ENCODE measurements at places on chromosomes 3 and 15.

GRCh38 chr3:143271136-143271535 lies 151.6 kb downstream of the CHST2 start:
- no peak for DNase-seq

GRCh38 chr3:155079746-155080487 lies at the start of gene MME:
TSS of gene MME (plus strand) at chr3:155080319. CDS start at chr3:155084168, 3,849 bp downstream.
- DNase-seq = peak; percentile 86

GRCh38 chr15:33094336-33094735 lies 100.2 kb downstream of the FMN1 start:
- peak; percentile 50 for DNase-seq

- DNase-seq = peak; percentile 51
These were observed 26.2 kb downstream of the CRTAP start for GRCh38 chr3:33139996-33140395.

DNA sequence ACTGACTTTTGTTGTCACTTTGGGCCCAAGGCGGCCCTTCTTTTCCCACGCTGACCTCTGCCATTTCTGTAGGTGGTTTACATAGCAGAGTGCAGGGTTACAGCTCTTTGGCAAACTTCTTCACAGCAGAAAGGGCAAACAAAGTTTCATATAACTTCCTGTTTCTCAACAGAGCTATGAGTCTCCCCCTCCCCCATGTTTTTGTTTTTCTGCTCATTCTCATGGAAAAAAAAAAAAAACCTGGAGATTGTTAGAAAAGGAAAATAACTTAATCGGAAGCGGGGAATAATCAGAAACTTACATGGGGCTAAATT lies 342.0 kb upstream of the NR2F2 start:
- peak; percentile 68 for DNase-seq

DNA sequence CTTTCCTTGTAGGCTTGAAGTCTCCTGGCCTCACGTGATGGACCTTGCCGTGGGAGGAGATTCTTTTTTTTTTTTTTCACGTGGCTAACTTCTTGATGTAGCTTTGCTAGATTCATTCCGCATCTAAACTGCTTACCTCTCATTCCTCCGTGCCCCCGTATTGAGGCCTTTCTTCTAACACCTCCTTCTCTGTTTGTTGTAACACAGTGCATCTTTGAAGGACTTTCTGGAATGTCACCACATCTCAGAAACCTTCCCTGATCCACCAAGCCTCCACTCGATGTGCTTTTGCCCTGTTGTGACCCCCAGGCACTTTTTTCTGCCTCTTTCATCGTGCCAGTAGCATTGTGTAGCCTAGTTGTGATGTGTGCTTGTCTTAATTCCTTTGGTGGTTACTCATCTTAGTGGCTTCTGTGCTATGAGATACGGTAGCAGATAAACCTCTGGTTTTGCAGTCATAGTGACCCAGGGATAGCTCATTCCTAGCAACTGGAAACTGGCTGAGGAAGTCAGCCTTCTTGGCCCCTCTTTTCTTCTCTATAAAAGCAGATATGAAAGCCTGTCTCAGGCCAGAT lies 1.6 kb upstream of the BNC1 start:
- peak; percentile 87 for DNase-seq

GRCh38 chr15:31275331-31276262 lies 51.0 kb upstream of the KLF13 start:
- DNase-seq = no peak

- no peak for DNase-seq
These were observed 185.2 kb downstream of the SHOX2 start for GRCh38 chr3:157920822-157921700.

- peak; percentile 66 for DNase-seq
These were observed 62.0 kb downstream of the TSC22D2 start for GRCh38 chr3:150469931-150470740.

DNA sequence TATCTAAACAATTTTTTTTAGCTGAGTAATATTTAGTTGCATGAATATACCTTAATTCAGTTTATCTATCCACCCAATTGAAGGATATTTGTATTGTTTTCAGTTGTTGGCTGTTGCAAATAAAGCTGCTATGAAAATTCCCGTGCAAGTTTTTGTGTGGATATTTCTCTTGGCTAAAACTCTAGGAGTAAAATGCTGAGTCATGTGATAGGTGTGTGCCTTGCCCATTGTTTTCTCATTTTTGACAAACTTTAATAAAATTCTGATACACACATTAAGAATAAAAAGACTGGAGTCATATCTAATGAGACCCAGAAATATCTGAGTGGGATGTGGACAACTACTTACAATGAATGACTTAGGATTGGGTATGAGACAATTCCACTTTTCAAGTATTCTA lies 78.6 kb downstream of the MDFIC2 start:
- no peak for DNase-seq

GRCh38 chr3:104909721-104910120 lies 457.0 kb upstream of the ALCAM start:
- DNase-seq = peak; percentile 51

DNA sequence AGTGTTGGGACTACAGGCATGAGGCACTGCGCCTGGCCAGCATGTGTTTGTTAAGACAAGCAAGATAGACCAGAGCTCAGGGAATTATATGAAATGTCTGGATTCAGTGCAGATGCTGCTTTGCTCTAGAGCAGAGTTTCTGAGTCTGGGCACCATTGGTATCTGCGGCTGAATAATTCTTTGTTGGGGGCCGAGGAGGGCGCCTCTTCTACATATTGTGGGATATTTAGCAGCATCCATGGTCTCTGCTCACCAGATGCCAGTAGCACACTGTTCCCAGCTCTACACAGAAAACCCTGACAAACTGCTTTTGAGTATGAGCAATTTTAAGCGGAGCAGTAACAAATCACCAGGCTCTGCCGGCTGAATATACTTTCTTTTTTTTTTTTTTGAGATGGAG lies 3.6 kb upstream of the LDHAL6B start:
- DNase-seq = no peak

GRCh38 chr3:77939726-77940125 lies 899.8 kb downstream of the ROBO2 start:
- DNase-seq = peak; percentile 43

DNA sequence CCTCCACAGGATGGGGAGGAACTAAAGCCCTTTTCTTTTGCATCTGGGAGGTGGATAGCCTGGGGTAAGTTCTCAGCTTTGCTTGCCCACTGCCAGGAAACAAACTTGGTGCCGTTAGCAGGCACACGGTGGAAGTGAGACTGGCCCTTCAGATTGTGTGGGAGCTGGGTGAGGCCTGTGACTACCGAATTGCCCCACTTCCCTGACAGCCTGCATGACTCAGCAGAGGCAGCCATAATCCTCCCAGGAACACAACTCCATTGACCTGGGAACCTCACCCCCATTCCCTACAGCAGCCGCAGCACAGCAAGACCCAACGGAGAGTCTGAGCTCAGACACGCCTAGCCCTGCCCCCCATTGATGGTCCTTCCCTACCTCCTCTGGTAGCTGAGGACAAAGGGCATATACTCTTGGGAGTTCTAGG lies 282.6 kb downstream of the KLF13 start:
- no peak for DNase-seq

GRCh38 chr15:74636984-74637383 lies 21.3 kb downstream of the CLK3 start:
- no peak for DNase-seq

GRCh38 chr3:51715977-51716294 lies 9.1 kb downstream of the GRM2 start:
- DNase-seq = no peak

GRCh38 chr3:75272691-75273090 lies 391.4 kb upstream of the FRG2C start:
- DNase-seq = peak; percentile 62

DNA sequence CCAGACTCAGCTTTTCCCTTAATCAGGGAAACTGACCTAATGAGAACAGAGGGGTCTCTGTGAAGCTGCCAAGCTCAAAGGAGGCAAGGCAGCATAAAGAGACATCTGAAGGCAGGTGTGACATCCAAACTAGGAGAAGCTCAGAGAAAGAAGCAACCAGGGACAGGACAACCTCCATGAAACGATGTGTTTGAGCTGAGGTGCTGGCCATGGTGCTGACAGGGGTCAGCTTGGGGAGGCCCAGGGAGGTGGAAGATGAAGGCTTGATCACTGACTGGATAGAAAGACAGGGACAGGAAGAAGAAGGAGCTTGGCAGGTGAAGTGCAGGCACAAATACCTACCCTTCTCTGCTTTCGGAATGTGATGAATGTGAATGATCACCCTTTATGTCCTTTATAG lies 179.5 kb upstream of the NSMCE3 start:
- no peak for DNase-seq

- no peak for DNase-seq
These were observed 45.2 kb downstream of the CNTN6 start for GRCh38 chr3:1138036-1138435.

DNA sequence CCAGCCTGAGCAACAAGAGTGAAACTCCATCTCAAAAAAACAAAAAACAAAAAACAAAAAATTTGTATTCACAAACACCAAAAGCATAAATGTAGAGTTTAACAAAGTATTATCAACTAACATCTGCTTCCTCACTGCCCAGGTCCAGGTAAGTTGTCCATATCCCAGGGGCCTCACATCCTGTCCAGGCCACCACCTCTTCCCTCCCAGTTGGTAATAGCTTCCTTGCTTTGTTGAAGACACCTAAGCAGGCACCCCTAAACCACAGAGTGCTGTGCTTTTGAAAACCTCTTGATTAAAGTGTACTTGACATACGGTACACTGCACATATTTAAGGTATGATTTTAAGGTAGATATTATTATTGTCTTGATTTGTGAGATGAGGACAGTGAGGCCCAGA lies 299.8 kb downstream of the SHQ1 start:
- DNase-seq = no peak

- DNase-seq = no peak
These were observed 3.7 kb downstream of the TRAK1 start for GRCh38 chr3:42094691-42095391.

DNA sequence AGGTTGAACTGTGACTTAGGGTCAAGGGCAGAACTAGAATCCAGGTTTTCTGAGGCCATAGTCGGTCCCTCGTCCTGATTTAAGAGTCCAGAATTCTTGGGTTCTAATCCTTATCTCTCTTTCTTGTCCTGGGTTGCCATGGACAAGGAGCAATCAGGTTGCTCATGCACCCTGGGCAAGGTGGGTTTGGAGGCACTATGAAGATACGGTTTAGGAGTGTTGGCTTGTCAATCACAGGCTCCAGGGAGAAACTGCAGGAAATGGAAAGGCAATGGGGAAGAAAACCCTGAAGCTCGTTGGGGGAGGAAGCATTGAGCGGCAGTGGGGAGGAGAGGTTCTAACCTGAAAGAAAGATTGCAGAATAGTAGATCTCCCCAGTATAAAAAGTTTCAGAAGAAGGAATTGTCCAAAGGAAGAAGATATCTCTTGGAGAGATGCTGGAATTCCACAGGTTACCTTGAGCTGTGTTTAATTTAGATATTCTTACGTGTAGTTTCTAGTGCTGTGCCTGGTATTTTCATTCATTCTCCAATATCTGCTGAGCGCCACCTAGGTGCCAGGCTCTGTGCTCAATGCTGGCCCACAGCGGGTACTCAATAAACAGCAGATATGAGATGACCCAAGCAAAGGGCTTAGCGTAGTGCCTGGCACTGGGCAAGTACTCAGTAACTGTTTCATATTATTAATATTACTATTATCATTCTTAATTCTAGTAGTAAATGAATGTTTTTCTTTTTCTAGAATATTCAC lies 2.0 kb downstream of the ACAN start:
- no peak for DNase-seq

- DNase-seq = peak; percentile 86
These were observed 234.1 kb upstream of the FEZF2 start for GRCh38 chr3:62607287-62608029.

DNA sequence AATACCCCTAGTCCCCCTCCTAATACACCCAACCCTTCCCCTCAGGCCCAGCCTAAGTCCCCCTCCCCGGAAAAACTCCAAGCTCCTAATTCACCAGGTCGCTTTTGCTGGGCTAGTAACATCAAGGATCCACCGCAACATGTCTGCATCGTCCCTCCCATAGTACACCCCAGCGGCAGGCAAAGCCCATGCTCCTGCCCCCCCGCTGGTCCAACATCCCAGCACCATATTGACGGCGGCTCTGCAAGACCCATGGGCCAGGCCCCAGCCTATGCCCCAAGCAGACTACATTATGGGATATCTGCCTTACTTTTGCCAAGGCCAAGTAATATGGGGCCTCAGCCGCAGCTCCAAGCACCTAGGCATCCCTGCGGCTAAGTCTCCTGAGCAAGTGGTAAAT lies 33.5 kb downstream of the ZNF589 start:
- DNase-seq = no peak

DNA sequence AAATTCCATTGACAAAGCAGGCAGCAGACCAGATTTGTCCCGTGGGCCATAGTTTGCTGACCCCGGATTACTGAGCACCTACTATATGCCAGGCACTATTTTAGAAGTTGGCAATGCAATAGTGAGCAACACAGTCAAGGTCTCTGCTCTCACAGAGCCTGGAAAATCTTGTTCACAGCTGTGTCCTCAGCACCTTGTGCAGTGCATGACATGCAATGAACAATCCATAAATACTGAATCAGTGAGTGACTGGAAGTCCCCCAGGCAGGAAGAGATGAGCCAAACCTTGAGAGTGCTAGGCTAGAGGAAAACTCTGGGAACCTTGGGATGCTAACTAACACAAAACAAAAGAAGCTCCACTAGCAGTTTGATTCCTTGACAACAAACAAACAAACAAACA lies 14.4 kb downstream of the TM4SF1 start:
- DNase-seq = no peak

- DNase-seq = no peak
These were observed 46.2 kb downstream of the SLC25A26 start for GRCh38 chr3:66267031-66267430.

DNA sequence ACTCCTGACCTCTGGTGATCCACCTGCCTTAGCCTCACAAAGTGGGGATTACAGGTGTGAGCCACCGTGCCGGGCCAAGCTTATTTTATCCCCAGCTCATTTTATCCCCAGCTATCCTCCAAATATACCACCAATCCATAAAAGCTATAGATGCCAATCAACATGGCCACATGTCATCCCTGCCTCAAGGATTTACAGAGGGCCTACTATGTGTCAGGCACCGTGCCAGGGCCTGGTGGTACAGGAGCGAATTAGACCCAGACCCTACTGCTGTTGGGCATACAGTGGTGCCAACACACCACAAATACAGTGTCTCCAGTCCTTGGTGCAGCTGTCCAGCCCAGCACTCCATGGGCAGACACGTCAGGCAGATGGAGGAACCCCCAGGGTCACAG lies 73.4 kb downstream of the SCN5A start:
- no peak for DNase-seq

DNA sequence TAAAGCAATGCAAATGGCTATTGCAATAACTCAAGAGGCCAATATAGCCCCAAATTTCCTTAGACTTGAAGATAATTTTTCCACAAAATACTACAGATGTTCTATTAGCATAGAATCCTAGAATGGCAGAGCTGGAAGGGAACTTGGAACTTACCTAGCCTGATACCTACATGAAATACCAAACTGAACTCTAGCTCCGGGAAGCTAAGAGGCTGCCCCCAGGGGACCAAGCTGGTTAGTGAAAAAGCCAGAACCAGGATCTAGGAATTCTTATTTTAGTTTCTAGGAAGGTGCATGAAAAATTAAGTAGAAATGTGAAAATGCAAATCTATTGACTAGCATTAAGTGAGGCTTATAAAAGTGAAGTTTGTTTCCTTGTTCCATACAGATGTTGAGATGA lies 256.0 kb upstream of the CBLB start:
- no peak for DNase-seq

Data from iris pigment epithelial cell (primary cell).